ENCODE measurements at places on chromosomes 11 and 22.

DNA sequence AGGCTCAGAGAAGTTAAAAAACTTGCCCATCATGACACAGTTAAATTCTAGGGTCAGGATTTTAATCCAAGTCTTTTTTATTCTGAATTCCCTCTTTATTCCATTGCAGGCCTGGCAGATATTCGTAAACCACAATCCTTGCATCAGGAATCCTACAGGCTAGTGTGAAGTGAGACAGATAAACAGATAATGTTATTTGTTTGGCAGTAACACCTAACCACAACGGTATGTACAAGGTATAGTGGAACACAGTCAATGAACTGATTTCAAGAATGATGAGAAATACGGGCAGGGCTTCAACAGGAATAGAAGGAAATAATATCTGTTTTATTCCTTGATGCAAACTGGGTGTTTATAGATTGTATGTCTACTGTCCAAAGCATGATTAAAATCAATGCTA is 32.0 kb upstream of the NARS2 start:
- DNase-seq: no peak

- DNase-seq: no peak
Observed at GRCh38 chr11:57399221-57399620, 8.8 kb upstream of the PRG2 start.

DNA sequence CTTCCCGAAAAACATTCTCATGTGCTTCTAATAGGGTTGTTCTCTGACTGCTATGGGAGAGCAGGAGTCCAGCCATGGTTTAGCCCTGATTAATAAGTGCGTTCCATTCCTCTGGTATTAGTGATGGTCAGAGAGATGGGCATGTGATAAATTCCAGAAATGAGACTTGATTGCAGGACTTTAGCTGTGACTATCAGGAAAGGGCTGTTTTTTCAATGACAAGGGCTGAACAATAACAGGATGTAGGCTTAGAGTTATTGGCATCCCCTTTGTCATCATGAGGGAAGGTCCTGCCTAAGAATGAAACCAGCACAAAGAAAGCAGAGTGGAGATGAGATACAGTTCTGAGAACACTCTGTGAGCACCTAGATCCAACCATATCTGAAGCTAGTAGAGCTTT is 494.6 kb downstream of the MIAT start:
- no peak for DNase-seq

DNA sequence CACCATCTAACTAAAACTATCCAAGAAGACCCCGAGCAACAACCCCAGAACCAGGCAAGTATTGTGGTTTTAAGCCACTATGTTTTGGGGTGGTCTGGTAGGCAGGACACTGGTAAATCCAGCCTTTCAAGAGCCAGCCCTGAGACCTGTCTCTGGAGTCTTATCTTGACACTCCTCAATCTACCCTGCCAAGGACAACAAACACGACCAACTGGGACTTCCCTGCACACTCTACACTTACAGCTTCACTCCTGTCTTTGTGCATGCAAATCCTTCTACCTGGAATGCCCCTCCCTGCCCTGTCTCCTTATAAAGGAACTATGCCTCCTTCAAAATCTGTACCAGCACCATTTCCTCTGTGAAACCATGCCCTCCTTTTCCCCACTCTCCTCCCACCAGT is 107.3 kb downstream of the RPL27A start:
- no peak for DNase-seq

- DNase-seq: no peak
Observed at GRCh38 chr11:59898650-59899049, 20.1 kb downstream of the OOSP3 start.

- no peak for DNase-seq
Observed at GRCh38 chr11:3111466-3111865, 53.6 kb downstream of the OSBPL5 start.

- no peak for DNase-seq
Observed at GRCh38 chr11:122146475-122146874, 30.5 kb upstream of the BLID start.

- no peak for DNase-seq
Observed at GRCh38 chr11:61121192-61121831, 19.0 kb downstream of the CD5 start.

- no peak for DNase-seq
Observed at GRCh38 chr22:25067851-25068421, 115.4 kb downstream of the KIAA1671 start.

GRCh38 chr22:30002861-30003486 is 77.3 kb upstream of the HORMAD2 start:
- DNase-seq: no peak

DNA sequence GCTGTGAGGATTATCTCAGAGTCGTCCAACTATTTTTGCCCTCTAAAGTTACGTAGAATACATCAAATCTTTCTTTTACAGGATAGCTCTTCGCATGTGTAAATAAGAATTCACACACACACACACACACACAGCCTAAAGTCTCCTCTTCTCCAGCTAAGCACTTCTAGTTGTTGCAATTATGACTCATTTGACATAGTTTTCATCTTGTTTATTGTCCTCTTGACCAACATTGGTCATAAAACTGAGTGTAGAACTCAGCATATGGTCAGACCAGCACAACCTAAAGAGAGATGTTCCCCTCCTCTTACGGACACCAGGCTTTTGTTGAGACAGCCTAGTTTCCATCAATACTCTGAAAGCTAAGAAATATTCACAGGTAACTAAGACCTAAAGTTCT is 234.2 kb downstream of the BLID start:
- no peak for DNase-seq

DNA sequence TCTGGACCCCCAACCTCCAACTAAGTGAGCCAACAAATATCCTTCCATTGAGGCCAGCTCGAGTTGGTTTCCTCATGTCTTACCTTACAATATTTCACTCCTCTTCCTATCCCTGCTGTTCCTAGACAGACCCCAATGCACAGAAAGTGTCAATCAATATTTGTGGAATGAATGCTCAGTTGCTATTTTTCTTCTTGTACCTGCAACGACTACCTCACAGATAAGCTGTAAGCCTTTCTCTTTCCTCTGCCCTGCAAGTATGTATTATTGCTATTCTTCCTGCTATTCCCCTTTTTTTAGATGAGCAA is 26.8 kb upstream of the CREB3L1 start:
- no peak for DNase-seq

DNA sequence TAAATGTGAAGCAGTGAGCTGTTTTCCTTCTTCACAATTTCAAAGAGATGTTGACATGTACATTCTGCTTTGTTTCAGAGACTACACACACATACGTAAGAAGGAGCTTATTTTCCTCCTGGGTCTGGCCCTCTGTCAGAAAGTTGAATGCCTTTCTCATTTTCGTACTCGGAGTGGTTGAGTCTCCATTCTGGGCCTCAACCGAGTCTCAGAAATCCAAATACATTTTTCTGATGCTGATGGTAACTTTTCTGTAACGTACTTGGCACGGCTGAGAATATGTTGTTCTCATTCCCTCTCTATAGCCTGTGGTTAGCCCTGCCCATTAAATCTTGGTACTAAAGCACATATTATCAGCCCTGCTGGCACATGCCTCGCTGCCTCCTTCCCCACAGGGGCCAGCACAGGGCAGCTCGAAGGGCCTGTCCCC is 25.3 kb downstream of the PARVA start:
- DNase-seq: no peak

DNA sequence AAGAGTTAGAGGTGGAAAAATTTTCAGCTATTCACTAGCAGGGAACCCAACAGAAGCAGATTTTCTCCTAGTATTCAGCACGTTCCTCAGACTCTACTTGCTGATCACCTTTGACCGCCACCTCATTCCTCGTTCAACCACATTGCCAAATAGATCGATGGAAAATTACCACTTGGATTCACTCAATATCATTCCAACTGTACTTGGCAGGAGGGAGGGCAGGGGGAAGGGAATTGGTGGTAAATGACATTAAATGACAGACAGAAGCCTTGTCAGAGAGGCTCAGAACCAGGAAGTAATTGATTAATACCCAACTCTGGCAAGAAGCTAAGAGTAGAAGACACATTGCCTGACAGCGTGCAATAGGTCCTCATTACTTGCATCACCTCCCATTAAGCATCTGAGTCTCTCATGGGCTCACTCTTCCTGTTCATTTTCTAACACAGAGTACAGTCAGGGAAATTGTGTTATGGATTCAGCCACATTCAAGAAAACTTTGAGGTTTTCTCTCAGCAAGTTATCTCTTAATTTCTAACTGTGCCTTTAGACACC is 240.5 kb upstream of the FAT3 start:
- no peak for DNase-seq

DNA sequence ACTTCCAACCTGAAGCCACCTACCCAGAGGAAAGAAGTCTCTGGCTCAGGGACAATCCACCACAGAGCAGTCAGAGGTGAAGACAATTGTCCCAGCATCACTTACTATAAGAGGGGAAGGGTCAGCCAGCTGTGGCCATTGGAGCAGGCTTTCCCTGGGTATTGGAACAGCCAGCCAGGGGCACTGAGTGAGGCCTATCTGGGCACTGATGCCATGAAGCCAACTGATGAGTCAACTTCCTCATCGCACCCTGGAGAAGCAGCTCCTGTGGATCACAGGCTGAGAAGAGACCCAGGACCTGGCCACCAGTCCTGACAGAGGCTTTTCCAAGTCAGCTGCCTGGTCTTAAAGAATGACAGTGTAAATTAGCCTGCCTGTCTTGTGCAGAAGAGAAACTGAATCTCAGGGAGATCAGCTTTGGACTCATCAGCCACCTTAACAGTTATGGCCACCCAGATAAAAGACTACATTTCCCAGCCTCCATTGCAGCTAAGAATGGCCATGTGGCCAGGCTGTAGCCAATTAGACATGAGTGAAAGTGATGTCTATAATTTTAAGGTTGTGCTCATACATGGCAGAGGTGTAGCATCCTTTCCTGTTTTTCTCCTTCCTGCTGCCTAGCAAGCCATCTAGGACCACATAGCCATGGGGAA is 19.0 kb downstream of the CHST1 start:
- no peak for DNase-seq
